Karpas-422 (cell line): ENCODE measurements at places on chromosomes 1 and 21. TPM values are rescaled to one million over a fixed set of nuclear protein-coding genes. Genes with fewer than 3 reads are reported as not detected.

DNA sequence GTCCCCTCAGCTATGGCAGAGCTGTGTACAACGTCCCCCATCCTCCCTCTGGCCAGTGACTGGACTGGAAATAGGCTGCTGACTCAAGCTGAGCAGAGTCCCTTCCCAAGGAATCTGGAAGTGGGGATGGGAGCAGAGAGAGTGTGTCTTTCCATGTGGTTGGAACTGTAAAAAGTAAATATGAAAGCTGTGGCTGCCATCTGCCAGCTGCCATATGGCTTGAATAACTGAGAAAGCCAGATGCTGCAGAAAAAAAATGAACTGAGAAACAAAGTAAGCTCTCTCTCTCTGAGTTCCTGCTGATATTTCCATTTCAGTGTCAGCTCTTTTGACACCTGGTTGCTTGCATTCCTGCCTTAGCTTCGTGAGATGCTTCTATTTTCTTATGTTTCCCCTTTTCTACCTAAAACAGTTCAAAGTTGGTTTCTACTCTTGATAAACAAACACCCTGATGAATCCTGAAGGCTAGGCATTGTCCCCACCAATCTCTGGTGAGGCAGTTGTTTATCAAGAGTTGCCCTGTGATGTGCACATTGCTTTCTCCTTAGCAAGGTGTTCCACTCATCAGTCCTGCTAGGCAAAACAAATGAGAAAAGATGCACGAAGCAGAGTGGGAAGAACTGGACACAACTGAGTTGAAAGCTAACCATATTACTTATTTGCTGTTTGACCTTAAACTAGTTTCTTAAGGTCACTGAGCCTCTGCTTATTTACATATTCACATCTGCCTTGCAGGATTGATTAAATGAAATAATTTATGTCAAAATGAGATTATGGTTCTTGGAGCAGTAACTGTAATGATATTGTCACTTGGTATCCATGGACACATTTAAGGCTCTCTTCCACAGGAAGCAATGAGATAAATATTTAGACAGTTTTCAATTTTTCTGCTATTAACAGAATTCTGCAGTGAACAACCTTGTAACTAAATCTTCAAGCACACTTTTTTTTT is 16.6 kb upstream of the DR1 start:
- DNase-seq, result no peak

DNA sequence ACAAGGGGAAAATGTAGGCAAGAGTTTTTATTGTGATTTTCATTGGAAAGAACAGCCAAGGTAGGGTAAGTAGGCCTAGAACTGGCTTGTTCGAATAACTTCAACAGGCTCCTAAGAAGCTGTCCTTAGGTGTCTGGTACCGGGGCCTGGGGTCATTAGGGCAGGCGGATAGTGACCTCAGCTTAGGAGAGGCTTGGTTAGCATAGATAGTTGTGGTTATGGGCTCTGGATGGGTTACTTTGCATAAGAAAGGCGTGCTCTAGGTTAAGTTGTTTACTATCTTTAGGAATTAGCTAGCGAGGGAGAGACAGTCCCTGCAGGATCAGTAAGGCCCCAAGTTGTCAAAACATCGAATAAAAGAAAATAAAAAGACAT is 20.7 kb upstream of the HPCAL4 start:
- DNase-seq, result no peak

DNA sequence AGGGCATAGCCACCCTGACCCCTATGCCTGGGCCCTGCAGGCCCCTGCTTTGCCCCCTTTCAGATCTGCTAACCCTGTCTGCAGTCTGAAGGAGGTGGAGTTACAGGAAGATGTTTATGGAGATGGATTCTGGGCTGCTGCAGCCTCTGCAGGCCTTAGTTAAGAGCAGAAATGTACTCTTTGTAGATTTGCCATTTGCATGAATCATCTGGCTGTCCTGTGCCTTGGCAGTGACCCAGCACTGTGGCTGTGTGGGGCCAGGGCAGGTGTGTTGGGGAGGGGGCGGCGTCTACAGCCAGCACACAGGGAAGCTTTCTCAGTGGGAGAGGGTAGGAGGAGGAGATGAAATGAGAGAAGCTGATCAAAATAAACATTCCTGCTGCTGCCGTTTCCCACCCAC is 867.3 kb downstream of the PLA2G4A start:
- DNase-seq, result no peak

Gene HEATR1
- total RNA-seq, result 29.6 and 53.6 TPM in 2 replicates
